Hematopoietic multipotent progenitor cell treated with erythropoietin and hydrocortisone succinate and interleukin-3 and kit ligand, for 15 days (in vitro differentiated cells): ENCODE measurements at places on chromosomes 6 and 20.

DNA sequence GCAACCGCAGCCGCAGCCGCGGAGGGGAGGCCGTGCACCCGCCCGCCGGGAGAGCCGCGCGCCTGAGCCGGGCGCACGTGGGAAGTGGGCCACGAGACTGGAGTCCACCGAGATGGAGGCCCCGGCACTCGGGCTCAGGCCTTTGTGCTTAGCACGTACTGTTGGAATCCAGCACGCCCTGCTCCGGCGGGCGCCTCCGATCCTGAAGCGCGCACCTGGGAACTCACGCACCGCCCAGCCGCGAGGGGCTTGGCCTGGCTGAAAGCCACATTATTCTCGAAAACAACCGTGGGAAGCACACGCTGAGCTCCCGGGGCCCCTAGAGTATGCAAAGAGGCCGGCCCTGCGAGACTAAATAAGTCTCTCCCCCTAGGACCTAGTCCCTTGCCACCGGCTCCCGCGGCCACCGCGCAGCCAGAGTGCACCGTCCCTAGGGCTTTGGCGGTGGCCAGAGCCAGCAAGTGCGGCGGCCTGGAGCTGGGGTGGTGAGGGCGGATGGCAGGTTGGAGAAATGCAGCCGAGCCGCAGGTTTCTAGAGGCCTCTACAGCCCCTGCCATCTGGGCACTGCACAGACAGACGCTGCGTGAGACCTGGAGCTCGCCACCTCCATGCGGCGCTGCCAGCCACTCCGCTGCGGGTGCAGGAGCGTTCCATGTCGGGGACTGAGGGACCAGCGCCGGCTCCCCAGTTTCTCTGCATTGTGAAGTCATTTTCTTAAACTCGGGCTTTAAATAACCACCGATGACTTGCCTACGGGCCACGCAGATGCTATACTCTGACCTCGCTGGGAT is 42.0 kb upstream of the LY86 start:
- DNase-seq, result no peak

GRCh38 chr6:88301888-88302768 is 136.0 kb upstream of the CNR1 start:
- no peak for DNase-seq

- DNase-seq, result no peak
These were observed 427.5 kb upstream of the HSF2 start for GRCh38 chr6:121971931-121972335.

GRCh38 chr6:36018339-36018738 is 6.1 kb downstream of the SLC26A8 start:
- DNase-seq, result no peak

DNA sequence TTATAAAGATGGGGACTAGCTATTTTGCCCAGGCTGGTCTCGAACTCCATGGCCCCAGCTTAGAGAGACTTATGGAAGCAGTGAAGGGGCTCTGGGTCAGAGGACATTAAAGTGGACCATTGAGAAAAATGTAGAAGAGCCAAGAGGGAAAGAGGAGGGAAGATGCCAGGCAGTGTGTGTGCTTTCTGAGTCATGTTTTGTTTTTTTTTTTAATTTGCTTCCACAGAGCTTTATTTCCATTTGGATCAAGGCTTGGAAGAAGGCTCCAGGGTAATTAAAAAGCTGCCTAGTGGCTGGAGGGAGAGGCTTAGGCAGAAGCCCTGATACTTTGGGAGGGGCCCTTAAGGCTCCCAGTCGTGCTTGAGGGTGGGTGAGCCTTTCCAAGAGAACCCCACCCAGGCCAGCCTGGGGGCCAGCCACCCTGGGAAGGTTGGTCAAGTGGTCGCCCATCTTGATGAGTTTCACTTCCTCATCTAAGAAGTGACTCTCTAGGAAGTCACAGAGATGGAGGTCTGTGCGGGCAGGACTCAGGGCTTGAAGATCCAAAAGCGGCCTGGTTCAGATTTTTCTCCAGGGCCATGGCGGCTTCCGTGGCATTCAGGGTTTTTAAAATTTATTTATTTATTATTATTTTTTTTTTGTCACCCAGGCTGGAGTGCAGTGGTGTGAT is 3.0 kb upstream of the ZNF335 start:
- DNase-seq, result no peak

DNA sequence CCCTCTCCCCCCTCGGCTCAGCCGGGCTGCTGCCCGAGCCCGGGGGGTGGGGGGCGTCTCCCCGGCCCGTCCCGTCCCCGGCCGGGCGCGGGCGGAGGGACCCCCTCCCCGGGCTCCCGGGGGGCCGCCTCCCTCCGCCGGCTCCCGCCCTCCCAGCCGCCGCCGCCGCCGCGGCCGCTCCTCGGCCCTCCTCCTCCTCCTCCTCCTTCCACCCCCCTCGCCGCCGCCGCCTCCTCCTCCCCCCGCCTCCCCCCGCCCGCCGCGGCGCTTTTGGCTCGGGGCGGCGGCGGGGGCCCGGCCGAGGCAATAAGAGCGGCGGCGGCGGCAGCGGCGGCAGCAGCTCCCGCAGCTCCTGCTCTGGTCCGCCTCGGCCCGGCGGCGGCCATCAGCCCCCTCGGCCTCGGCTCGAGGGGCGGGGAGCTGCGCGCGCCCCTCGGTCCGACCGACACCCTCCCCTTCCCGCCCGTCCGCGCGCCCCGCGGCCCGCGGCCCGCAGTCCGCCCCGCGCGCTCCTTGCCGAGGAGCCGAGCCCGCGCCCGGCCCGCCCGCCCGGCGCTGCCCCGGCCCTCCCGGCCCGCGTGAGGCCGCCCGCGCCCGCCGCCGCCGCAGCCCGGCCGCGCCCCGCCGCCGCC is 38.7 kb downstream of the GNAS start:
- peak; percentile 58 for DNase-seq

- no peak for DNase-seq
These were observed 70.4 kb downstream of the JAG1 start for GRCh38 chr20:10603378-10603777.

DNA sequence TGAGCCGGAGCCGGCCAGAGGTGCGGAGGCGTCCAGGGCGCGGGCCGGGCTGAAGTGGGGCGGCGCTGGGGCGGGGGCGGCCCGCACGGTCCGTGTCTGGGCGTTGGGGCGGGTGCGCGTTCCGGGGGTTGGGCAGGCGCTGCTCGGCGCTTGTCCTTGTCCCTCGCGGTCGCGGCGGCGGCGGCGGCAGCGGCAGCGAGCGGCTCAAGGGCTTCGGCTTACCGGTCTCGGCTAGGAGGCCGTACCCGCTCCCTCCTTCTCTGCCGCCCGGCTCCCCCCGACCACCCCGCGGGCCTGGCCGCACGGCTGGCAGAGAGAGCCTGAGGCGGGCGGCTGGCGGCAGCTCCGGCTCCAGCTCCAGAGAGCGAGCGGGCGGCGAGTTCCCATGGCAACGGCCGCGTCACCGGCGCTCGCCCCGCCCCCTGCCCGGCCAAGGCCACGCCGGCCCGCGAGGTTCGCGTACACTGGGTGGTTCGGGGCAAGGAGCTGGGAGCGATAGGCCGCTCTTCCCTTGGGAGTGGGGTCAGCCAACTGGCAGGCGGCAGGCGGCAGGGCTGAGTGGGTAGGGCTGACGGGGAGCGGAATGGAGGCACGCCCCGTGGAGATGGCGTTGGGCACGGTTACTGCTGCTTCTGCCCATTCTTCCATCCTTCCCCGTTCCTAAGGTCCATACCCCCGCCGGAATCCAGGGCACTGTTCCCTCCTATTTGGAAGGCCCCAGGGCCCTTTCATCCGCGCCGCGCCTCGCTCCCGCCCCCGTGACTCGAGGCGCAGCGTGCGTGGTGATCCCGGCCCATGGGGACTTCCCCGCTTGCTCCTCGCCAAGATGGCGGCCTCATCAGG is at the start of gene LRRC73:
LRRC73 (minus strand) TSS at position 363 of the 843 bp plus-strand sequence. CDS start 561 bp downstream, outside the sequence.
- peak; percentile 83 for DNase-seq

DNA sequence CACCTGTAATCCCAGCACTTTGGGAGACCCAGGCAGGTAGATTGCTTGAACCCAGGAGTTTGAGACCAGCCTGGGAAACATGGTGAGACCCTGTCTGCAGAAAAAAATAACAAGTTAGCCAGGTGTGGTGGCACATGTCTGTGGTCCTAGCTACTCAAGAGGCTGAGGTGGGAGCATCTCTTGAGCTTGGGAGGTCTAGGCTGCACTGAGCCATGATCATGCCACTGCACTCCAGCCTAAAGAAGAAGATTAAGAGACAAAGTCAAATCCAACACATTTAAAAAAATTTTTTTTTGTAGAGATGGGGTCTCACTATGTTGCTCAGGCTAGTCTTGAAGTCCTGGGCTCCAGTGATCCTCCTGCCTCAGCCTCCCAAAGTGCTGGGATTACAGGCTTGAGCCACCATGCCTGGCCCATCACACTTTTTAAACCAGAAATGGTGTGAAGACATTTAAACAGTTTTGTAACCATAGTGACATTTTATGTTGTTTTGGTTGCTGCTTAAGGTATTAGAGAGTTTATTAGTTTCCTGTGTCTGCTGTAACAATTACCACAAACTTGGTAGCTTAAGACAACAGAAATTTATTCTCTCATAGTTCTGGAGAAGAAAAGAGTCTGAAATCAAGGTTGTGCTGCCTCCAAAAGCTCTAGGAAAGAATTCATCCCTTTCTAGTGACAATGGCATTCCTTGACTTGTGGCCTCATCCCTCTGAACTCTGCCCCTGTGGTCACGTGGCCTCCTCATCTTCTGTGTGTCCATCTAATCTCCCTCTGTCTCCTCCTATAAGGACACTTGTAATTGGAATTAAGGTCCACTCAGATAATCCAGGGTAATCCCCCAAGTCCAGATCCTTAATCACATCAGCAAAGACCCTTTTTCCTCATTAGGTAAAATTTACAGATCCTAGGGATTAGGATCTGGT is 104.6 kb upstream of the TNFAIP3 start:
- no peak for DNase-seq

- DNase-seq, result no peak
These were observed 17.9 kb upstream of the MOCS1 start for GRCh38 chr6:39952167-39952566.

- DNase-seq, result no peak
These were observed 37.4 kb upstream of the FAM135A start for GRCh38 chr6:70375882-70376281.

- no peak for DNase-seq
These were observed at the start of gene HNF4A for GRCh38 chr20:44355498-44356352. Gene HNF4A, plus strand, starts transcription at chr20:44355699. Its CDS starts 106 bp downstream, at chr20:44355805.

DNA sequence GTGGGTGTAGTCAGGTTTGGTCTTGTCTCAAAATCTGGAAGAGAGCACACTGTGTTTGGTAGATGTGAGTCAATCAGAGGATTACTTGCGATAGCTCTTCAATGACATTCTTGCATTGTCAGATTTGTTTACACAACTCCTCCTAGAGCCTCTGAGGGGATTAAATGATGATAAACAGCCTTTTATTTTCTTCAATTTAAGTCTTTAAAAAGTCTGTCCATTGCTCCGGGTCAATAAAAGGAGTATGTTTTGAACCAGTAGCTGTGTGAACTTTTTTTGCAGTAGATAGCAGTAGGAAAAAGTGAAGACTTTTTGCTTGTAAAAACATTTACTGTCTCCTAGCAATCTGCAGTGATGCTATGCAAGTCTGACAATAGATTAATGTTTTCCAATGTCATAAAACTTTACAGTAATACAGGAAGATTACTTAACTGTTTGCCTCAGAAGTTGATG is 49.9 kb downstream of the GJA1 start:
- no peak for DNase-seq

GRCh38 chr6:14455427-14455826 is 337.9 kb downstream of the CD83 start:
- DNase-seq, result no peak

DNA sequence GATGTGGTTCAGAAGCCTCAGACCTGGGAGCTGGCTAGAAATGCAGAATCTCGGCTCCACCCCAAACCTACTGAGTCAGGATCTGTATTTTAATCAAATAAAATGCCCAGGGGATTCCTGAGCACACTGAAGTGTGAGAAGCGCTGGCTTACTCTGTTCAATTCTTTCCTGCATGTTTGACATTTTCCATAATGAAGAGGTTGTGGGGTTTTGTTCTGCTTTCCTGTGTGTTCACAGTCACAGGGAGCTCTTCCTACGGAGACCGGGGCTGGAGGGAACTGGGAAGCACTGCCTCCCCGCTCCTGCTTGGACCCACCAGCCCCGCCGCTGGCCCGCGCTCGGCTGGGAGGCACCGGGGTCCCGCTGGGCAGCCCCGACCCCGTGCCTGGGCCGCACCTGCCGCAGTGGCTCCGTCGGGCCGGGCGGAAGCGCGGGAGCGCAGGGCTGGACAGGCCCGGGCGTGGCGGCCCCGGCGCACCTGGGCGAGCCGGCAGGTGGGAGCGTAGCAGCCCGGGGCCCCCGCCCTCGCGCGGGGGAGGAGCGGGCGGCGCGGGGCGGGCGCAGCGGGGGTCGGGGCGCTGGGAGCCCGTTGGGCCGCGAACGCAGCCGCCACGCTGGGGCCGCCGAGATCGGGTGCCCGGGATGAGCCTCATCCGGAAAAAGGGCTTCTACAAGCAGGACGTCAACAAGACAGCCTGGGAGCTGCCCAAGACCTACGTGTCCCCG is at the start of gene MAPK13:
MAPK13 (plus strand) TSS at position 573 of the 726 bp plus-strand sequence; CDS start at position 643, 70 bp downstream.
- DNase-seq, result no peak

- DNase-seq, result no peak
These were observed 119.7 kb downstream of the ADGRG6 start for GRCh38 chr6:142421285-142422117.

- DNase-seq, result no peak
These were observed 4.0 kb upstream of the FAM110A start for GRCh38 chr20:829551-829950.

GRCh38 chr20:3146732-3147341 is 12.8 kb downstream of the FASTKD5 start:
- no peak for DNase-seq

DNA sequence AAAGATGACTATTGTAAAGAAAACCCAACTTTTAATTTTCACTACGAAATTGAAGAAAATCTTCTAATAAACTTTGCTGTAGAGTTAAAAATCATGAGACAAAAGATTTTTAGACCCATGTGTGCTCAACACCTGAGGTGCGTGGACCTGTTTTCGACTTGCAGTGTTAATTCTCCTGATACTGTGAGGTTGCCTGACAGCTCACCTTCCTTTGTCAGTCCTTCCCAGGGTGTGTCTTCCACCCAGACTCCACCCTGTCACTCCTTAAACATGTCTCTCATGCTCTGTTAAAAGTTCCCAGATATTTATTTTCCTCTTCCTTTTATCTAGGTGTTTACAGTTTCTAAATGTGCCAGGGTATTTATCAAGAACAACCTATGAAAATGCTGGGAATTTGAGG is 151.3 kb upstream of the NT5E start:
- DNase-seq, result no peak

DNA sequence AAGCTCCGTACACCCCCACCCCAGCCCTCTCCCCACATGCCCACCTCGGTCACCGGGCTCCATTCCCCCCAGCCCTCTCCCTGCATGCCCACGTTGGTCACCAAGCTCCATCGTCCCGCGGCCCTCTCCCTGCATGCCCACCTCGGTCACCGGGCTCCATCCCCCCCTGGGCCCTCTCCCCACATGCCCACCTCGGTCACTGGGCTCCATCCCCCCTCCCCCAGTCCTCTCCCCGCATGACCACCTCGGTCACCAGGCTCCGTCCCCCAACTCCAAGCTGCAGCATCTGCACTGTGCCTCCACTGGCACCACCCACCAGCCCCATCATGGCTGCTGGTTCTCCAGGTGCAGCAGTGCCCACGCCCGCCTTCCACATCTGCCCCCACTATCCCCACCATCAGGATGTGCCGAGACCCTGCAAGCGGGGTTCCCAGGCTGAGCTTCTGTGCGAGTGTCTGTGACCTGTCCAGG is 16.8 kb downstream of the TAF4 start:
- DNase-seq, result no peak
